Stimulated activated CD4-positive, alpha-beta T cell treated with anti-CD3 and anti-CD28 coated beads, Interleukin-12 subunit alpha, Interleukin-12 subunit beta, amount 100 ng/mL, for 24 hours (primary cell): ENCODE measurements at places on chromosomes 12 and 14.

GRCh38 chr14:54261283-54261682, 135.5 kb upstream of the CDKN3 start:
- no peak for DNase-seq

DNA sequence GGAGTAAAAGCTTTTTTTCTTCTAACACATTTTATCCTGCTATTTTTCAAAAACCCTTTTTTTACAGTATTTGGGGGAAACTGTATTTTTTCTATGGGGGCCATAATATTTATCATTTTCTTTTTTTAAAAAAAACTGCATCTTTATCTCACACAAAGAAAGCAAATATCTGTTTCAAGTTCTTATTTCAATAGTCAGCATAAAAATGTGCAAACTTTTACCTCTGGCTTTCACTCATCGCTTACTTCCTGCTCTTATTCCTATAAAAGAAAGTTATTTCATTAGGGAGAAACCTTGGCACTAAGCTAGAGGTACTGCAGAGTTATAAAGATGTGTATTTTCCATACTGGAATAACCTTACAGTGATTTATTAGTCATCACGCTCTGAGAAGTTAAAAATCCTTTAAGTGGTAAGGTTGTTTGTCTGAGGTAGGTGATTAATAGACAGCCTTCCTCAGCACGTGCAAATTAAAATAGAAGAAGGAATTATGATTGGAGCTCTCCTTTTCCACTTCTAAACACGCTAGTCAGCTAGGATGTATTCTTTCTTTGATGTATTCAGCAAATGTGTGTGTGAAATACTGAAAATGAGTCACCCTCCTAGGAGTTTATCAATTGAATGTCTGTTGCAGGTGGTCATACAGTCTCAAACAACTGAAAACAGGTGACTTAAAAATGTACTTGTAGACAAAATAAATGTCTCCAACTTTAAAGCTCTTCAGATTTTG, 461.0 kb downstream of the GXYLT1 start:
- DNase-seq, result no peak

DNA sequence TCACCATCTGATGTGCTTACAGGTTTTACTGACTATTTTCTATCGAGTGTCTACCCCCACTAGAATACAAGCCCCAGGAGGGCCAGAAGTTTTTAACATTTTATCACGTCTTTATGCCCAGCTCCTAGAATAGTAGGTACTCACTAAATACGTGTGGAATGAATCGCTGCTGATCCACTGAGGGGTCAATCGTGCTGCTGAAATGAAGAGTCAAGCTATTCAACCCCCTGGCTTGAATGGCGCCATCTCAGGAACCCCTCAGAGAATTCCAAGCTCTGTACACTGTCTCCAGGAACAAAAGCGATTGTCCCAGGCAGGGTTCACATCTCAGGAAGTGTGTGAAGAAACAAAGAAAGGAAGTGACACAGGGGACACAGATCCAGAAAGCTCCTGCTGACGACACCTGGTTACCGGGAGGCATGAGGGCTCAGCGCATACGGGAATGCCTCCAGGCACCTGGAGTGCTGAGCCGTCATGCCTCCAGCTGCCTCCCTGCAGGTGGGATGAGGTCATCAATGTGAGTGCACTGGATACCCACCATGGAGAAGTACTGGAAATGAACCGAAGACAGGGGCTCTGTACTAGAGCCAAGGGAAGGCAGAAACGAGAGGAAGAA, 45.6 kb downstream of the PITPNM2 start:
- no peak for DNase-seq

DNA sequence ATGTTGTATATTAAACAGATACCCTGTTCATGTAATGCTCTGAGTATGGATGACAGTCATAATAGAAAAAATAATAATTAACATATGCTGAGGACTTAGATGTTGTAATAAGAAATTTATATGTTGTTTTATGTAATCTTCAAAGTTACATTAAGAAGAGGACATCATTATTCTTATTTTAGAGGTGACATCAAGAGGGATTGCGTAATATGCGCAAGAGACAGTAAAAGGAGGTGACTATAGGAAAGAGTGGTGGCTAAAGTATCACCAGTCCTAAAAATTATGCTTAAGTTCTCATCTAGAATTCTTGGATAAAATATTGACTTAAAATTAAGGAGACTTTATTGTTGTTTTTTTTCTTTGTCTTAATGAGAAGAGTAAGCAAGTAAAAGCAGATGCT, 323.9 kb downstream of the KCNC2 start:
- DNase-seq, result no peak

DNA sequence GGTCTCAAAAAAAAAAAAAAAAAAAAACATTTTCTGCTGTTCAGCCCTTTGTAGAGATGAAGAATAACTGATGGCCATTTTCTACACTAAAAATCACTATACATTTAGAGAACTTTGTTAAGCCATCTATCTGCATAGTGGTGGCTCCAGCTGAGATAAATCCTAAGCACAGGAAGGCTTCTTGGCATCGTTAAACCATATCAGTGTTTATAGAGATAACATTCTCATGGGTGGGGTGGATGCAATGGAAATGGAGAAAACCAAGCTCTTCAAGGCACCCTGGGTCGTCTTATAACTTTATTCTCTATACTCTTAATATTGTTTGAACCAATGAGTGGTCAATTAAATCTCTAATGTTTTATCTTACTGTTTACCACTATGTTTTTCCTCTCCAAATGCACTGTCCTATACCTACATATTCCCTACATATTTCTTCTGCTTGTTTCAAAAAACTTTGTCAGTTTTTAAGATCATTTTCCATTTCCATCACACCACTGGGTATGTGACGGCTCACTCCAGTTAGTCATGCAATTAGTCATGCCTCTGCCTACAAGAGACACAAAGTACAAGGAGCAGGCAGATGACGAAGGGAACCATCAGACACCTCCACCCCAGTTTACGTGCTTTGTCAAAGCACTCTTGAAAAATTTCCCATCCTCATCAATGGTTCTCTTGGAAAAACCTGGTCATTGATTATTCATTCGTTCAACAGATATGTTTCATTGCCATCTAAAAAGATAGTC, 119.3 kb upstream of the OVCH1 start:
- no peak for DNase-seq

GRCh38 chr14:52013984-52014600, 24.7 kb downstream of the RTRAF start:
- DNase-seq, result no peak

- no peak for DNase-seq
Measured at GRCh38 chr14:68730811-68731425, 61.9 kb downstream of the ZFP36L1 start.

- no peak for DNase-seq
Measured at GRCh38 chr12:66999141-66999540, 270.0 kb upstream of the CAND1 start.

DNA sequence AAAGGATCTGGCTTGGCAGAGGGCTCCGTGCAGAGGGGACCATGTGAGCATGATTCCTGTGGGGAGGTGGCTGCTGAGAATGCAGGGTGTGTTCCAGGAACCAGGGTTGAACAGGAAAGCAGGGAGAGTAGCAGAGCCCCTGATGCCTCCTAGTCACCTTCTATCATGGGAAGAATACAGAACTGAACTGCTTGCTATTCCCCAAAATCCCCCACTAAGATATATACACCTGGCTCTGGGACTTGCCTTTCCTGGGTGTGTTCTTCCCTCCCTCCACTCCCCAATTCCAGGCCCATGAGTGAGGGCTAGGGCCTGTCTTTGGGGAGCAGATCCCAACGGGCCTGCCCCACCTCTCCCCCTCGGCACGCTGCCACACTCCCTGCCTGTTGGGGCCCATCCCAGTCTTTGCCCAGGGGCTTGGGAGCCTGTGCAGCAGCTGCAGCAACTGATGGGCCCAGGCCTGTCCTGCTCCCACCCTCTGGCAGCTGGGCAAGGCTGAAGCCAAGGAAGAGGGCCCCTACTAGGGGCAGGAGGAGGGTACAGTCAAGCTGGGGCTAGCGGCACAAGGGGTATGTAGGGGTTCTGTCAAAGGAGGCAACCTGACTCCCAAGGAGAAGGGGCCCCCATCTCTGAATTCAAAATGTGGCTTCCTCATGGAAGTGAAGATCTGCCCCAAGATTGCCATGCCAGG, 3.2 kb downstream of the AJUBA start:
- no peak for DNase-seq

DNA sequence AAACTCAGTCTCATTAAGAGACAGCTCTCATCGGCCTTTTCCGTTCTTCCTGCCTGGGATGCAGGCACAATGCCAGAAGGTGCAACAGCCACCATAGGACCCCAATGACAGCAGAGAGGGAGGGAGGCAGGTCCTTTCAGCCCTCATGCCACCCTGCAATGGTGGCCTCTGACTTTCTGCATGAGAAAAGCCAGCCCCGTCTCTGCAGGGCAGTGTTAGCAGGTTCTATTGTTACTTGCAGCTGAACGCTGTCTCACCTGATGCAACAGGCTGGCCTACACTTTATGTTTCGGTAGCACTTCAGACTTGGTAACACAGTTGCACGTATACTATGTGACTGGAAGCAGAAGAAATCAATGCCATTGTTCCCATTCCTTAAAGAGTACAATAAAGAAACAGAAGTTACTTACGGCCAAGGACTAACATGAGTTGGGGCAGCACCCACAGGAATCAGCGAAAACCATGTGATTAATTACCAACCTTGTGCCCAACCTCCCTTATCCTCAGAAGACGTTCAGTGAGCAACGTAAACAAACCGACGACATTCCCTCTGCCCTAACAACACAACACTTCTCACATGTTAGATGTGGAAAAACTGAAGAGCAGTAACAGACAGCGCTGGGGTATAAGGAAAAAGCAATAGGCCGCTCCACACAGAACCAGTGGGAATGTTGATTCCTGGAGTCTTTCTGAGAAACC, 102.1 kb downstream of the RIMBP2 start:
- DNase-seq, result no peak

GRCh38 chr14:61581955-61582615, 113.2 kb upstream of the HIF1A start:
- DNase-seq, result no peak

DNA sequence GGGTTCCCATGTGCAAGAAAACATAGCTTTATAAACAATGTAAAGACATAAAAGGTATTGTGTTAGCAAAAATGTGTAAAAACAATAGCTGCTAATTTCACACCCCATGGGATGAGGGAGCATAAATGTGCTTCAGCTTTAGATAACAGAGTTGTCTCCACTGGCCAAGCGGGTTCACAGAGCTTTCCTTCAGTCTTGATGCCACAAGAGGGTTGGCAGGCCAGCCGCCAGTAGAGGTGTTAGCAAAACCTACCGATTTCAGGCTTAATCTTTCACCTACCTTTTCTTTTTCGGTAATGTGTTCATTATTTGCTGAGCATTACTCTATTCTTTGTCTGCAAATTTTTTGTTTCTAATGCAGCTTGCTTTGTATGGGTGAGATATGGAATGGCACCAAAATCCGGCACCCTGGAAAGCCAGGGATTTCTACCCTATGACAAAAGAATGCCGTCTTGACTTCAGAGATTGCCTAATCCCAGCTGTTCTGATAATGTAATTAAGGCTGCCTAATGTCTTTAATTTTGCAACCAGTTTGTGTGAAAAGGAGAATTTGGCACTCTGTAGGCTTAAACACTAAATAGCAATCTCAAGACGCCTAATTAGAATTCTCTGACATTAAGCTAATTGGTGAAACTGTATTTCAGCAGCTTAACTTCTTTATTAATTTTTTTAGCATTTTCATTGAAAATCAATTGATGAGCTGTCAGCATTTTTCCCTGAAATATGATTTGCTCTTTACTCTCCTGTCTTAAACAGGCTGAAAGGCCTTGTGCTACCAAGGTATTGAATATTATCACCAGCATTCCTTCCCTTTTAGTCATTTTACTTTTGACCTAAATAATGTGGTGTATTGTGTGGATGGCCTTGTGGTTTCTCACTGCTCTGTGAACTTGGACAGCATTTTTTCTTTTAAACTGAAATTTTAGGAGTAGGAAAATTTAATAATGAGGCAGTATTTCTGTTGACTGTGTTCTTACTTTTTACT, 60.7 kb downstream of the POLR3B start:
- no peak for DNase-seq

DNA sequence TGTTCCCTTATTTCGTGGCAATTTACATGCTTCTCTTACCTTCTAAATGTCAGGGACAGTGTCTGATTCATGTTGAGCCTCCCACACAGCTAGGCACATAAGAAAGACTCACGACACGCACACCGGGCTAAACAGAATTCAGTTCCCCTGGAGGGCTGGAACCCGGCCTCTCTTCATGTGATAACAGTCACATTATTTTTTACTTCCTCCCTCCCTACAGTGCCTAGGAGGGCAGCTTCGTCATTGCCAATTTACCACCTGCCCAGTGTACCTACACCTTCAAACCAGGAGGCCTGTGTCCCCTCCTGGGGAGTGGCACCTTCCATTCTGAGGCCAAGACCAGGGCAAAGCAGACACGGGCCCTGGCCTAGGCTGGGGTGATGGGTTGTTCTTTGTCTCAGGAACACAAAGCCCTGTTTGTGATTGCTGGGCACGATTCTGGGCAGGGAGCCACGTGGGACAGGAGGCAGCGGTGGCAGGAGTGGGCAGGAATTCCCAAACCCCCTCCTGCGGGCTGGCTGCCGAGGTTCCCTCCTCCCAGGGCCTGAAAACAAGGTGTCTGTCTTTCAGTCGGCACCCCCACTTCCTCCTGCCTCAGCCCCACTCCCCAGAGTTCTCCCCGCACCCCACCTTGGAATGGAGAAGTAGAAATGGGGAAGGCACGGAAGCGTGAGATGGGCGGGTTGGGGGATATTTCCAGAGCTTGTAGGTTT, 6.8 kb upstream of the RASAL1 start:
- DNase-seq, result no peak

DNA sequence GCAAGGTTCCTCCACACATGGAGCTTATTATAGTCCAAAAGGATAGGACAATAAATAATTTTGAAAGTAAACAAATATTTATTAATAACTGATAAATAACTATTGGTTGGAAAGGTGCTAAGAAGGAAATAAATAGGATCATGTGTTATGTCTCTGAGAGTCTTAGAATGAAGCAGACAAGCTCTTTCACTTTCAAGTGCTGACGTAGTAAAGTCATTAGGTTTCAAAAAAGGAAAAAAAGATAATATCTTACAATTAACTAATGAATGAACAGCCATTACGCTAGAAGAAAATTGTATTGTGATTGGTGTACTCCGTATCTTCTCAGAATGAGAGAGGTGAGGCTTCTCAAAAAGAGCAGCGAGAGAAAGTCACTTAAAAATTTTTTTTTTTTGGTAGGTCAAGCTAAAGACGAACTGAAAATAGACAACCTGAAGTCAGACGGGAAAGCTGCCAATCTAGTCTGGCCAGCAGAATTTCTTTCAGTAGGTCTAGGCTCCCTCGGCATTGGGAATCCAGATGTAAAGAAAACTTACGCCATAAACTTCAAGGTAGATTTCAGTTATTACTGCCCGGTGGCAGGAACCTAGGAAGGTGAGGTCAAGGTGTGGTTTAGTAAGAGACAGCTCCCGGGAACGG, 583 bp upstream of the LEMD3 start:
- DNase-seq, result no peak

DNA sequence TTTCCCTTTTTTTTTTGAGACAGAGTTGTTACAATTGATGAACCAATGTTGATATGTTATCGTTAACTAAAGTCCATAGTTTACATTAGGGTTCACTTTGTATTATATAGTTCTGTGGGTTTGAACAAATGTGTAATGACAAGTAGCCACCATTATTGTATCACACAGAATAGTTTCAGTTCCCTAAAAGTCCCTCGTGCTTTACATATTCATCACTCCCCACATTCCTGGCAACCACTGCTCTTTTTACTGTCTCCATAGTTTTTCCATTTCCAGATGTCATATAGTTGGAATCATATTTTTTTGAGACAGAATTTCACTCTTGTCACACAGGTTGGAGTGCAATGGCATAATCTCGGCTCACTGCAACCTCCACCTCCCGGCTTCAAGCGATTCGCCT, 12.5 kb downstream of the HSD17B6 start:
- no peak for DNase-seq
